ENCODE measurements at places on chromosomes 3 and 15.

DNA sequence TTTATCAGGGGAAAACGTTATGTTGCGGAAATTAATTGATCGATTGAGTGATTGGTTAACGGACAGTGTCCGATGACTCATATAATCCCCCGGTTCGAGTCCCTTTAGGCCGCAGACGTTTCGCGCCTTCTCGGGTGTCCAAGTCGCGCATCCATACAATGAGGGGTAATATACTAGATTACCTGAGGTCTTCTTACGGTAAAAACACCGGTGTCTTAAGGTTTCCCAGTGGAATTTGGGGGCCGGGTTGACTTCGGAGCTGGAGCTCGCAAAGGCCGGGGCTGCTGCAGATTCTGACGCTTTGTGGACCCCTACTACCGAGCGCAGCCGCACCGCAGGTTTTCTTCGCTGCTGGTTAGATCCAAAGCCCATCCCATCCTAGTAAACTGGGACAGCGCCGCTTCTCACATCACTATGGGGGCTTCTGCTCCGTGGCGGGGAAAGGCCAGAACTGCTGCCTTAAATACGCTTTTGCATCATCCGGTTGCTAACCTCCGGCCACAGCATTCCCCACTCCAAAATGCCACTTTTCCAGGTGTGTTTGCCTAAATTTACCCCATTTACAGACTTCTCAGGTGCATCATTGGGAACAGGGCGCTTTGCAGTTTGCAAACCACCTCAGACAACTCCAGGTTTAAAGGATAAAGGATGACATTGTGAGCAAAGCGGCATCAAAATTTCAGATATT lies 858 bp upstream of the SACM1L start:
- no peak for DNase-seq

GRCh38 chr3:61407397-61407796 lies 154.0 kb upstream of the PTPRG start:
- no peak for DNase-seq

- no peak for DNase-seq
Observed at GRCh38 chr3:173635826-173636225, 238.3 kb downstream of the NLGN1 start.

- no peak for DNase-seq
Observed at GRCh38 chr3:9627901-9628633, 21.2 kb upstream of the MTMR14 start.

DNA sequence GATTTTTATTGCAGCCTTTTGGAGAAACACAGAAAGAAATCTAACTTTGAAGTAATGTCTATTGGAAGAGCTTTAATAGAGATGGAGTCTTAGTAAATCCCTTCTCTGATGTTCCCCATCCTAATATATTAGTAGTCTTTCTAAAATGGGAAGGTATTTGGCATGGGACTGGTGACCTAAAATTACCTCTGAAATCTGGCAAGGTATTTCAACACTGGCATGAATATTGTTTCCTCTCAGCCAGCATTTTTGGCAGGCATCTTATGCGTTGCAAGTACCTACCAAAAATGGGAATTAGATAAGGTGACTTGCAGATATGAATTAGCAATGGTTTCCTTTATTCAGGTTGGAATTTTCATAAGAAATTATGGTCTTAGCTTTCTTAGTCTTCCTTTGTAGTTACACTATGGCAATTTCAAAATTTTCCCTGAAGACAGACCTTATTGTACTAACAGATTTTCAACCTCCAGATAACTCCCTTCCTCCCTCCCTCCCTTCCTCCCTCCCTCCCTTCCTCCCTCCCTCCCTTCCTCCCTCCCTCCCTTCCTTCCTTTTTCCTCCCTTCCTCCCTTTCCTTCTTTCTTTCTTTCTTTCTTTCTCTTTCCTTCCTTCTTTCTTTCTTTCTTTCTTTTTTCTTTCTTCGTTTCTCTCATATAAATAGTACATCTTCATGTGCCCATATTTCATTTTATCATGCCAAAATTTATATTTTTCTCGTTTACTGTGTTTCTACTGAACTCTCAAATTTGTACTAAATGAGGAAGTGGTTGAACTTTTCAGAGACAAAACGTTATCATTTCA lies 168.2 kb upstream of the KCNMB2 start:
- DNase-seq: no peak

DNA sequence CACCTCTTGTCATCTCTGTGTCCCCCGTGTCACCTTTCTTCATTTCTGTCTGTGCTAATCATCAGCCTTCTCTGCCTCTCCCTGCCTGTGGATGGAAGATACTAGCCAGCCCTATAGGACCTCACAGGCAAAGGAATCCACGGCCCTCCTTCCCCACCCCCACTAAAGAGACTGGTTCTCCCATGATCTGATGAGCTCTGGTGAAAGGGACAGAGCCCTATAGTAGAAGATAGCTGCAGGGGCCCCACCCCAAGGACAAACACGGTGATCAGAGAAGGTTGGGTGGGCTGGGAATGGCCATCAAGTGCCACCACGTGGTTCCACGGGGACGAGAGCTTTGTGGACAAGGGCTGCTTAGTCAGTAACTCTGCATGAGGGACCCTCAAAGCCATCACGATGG lies 27.8 kb upstream of the RASA2 start:
- DNase-seq: no peak

GRCh38 chr15:75723847-75724660 lies 11.4 kb upstream of the CSPG4 start:
- DNase-seq: no peak

GRCh38 chr3:167862104-167862730 lies 126.7 kb downstream of the SERPINI1 start:
- no peak for DNase-seq

- DNase-seq: no peak
Observed at GRCh38 chr15:66646799-66647198, 55.2 kb upstream of the SMAD6 start.

GRCh38 chr3:94619643-94620042 lies 556.8 kb downstream of the NSUN3 start:
- DNase-seq: no peak

DNA sequence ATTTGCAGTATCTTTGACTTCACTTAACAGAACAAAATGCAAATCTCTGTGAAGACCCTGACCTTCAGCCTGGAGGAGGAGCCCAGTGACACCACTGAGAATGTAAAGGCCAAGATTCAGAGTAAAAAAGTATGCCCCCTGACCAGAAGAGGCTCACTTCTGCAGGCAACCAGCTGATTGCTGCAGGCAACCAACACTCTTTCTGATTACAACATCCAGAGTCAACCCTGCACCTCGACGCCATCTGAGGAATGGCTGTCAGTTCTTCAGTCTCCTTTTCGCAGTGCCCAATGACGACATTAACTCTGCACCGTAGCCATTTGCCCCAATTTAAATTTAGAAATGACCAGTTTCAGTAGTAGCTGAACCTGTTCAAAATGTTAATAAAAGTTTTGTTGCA lies 14.9 kb downstream of the ATP13A3 start:
- no peak for DNase-seq

GRCh38 chr15:84112025-84112424 lies 123.5 kb upstream of the GOLGA6L4 start:
- DNase-seq: no peak

DNA sequence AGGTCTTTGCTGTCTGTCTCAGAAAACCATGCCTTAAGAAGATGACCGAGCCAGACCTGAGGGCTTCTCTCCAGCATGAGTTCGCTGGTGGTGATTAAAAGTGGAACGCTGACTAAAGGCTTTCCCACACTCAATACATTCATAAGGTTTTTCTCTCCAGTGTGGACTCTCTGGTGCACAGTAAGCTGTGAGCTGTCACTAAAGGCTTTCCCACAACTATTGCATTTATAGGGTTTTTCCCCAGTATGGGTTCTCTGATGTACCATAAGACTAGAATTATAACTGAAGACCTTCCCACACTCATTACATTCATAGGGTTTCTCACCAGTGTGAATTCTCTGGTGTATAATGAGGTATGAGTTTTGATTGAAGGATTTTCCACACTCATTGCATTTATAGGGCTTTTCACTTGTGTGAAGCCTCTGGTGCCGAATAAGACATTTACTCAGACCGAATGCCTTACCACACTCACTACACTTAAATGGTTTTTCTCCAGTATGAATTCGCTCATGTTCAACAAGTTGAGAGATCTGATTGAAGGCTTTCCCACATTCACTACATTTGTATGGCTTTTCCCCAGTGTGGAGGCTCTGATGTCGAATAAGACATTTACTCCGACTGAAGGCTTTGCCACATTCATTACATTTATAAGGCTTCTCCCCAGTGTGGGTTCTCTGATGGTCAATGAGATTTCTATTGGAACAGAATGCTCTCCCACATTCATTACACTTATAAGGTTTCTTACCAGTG lies 21.9 kb upstream of the ZNF445 start:
- no peak for DNase-seq

DNA sequence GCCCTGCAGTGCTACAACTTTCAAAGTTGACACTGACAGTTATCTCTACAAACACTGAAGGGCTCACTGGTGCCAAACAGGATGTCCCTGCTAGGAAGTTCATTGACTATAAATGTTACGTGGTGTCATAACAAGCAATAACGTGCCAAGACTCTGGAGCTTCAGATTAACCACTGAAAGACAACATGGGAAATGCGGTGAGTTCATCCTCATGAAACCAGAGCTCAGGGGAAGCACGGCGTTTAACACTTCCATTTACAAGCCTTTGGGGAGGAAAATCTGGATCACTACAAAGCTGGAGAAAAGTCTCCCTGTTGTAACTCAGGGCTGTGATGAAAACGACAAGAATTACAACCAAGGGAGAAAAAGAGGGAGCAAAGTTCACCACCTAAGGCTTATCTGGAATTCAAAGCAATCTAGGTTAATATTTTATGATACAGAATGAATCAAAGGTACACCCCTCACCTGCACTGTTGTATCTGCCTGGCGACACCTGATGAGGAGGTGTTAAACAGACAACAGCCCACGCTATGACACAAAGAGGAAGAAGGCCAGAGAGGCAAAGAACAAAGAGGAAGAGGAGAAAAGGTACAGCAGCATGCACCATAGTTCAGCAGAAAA lies 27.0 kb downstream of the SHQ1 start:
- DNase-seq: no peak

- DNase-seq: no peak
Observed at GRCh38 chr3:119195911-119196310, 22.5 kb downstream of the UPK1B start.

- no peak for DNase-seq
Observed at GRCh38 chr3:171809611-171809860, 747 bp downstream of the PLD1 start.

GRCh38 chr3:78937475-78937874 lies 830.3 kb downstream of the ROBO1 start:
- no peak for DNase-seq

DNA sequence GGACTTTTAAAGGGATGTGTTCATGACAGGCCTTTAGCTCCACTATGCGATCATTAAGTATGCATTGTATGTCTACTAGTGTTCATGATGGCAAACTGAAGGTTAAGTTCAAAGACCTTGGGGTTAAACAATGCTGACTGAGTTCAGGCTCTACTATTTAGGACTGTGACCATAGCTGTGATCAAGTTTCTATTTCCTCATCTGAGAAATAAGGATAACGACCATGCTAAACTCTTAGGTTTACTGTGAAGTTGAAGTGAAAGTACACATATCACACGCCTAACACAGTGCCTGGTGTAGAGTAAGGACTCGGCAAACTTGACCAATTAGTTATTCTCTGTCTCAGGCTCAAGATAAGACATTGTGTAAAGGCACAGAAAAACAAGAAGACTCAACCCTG lies 243.2 kb downstream of the MBNL1 start:
- DNase-seq: no peak

GRCh38 chr3:49626796-49627195 lies 47.4 kb upstream of the APEH start:
- no peak for DNase-seq

DNA sequence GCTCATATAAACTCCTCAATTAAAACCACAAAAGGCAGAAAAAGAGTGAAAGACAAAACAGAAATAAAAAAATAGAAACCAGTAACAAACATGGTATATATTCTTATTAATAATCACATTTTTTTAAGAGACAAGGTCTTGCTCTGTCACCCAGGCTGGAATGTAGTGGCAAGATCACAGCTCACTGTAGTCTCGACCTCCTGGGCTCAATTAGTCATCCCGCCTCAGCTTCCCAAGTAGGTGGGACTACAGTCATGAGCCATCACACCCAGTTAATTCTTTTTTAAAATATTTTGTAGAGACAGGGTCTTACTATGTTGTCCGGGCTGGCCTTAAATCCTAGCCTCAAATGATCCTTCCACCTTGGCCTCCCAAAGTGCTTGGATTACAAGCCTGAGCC lies 37.1 kb downstream of the FAM240A start:
- DNase-seq: no peak

DNA sequence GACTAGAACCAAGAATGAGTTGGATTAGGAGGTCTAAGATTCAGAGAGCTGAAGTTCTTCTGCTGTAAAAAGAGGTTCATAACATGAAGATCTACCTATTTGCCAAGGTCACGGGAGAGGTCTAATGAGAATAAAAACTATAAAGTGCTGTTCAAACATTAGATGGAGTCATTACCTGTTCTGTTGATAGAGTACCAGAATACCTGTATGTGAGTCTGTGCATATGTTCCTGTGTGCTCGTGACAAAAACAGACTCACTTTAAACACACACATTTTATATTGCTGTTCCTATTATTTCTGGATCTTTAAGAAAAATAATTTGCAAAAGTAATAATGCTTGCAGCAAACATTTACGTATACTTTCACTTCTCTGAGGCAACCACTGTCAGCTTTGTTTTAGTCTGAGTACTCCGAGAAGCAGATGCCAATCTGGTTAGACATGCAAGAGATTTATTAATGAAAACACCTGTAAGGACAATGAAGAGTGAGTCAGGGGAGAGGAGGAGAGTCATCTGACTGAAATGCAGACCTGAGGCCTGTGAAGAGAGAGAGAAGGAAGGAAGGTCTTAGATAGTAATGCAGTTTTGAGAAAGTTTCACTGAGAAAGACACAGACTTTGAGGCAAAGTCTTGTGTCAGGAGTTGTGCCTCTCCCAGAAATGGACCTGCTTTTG lies 221.2 kb downstream of the SQOR start:
- DNase-seq: no peak

- DNase-seq: no peak
Observed at GRCh38 chr3:150091626-150092025, 120.9 kb upstream of the PFN2 start.

- no peak for DNase-seq
Observed at GRCh38 chr15:48177383-48177765, 721 bp downstream of the MYEF2 start.

GRCh38 chr3:52121813-52122212 lies 32.4 kb downstream of the POC1A start:
- DNase-seq: no peak

DNA sequence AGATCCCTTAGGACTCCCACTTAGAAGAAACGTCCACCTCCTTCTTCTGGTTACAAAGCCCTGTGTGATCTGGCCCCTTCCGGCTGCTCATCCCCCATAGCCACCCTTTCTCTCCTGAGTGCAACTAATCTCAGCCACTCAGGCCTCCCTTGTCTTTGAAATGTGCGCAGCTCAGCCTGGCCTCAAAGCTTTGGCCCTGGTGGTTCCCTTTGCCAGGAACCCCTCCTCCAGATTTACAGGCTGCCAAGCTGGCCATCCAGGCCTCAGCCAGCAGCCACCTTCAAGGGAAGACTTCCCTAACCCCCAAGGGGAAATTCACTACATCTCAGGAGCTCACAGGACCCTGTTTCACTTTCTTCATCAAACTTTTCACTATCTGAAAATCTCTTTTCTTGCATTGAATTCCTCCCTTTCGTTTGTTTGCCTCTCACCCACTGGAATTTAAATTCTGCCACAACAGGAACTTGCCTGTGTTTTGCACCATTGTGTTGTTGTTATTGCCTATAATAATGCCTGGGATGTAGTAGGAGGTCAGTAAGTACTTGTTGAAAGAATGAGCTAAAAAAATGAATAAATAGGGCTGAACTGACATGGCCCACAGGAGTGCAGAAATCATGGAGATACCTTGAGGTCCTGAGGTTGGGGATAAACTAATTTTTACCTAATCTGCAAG lies 109.5 kb upstream of the PFN2 start:
- DNase-seq: no peak

- DNase-seq: no peak
Observed at GRCh38 chr3:171028779-171029232, 2.3 kb upstream of the SLC2A2 start.
